ENCODE measurements at places on chromosomes 6 and 20.
A peak's percentile ranks its signal among the peaks of the same experiment; 100 is the strongest.

DNA sequence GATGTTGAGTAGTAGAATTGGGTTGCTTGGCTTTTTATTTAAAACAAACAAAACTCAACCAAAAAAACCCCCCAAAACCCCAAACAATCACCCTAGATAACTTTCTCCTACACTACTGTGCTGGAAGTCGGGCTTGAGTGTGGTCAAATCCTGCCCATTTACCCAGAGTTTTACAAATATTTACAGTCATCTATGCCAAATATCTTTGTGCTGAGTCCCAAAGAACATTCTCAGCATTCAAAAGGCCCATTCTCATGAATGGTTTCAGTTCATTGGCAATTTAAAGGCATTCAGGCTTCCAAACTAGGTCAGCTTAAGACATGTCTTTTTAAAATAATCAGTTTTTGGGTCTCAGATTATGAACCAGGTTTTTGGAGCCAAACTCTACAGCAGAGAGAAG, 1.8 kb downstream of the RNF144B start:
- no peak for DNase-seq

GRCh38 chr20:63578224-63579016, 4.4 kb upstream of the HELZ2 start:
- no peak for DNase-seq

DNA sequence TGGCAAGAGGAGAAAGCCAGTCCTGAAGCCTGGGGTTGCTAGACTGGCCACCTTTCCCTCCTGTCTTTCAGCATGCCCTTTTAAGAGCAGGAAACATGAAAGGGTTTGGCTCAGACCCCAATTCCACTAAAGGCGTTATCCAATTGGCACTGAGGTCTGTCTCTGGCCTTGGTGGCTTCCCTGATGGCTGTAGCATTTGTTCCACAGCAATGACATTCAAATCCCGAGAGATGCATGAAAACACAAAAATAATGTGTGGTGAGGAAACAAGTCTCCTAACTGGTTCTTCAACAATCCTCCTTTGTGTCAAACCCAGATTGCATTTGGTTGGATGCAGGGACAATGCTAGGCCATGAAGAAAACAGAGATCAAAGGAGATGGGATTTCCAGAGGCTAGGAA, 56.5 kb upstream of the ADTRP start:
- no peak for DNase-seq

DNA sequence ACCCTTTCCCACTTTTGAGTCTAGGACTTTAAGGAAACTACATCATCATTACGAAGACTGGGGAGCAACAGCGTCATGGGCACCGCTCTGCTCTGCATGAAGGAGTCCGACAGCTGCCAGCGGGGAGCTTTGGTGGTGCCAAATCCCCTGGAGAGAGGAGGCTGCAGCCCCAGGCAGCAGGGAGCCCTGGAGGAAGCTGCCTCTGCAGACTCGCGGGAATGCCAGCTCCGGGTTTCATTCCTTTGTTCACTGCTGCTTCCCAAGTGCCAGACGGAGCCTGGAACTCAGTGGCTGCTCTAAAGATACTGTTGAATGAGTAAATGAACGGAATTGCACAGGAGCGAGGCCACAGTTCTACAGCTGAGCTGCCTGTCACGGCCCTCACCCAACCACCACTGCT, 196.5 kb upstream of the THBS2 start:
- no peak for DNase-seq

DNA sequence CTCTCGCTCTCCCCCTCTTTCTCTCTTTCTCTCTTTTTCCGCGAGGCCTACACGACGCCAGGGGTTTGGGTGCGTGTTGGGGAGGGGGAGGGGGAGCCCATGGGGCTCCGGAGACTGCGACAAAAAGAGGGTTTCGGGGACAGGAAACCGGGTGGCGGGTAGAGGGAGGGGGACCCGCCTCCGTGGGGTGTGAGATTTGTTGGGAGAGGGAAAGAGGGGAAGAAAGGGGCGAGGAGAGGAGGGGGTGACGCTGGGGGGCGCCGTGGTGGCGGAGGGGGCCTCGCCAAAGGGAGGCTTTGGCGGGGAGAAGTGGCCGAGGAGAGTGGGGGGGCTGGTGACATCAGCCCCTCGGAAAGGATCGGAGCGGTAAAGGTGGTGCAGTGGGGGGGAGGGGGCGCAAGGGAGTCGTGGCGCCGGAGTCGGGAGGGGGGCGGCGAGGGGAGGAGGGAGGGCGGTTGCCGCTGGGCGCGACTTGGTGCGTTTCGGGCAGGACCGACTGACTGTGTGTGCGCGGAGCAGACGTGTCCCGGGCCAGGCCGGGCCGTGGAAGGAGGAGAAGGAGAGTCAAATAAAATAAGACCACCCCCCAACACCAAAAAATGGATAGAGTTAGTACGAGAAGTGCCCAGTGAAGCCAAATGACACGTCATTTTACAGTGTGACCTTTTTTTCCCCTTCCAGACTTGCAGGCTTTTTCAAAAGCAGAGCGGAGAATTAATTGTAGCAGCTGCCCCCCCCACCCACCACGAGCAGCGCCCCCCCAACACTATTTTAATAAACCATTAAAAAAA, 39.8 kb downstream of the GNAS start:
- DNase-seq, result peak; percentile 77

DNA sequence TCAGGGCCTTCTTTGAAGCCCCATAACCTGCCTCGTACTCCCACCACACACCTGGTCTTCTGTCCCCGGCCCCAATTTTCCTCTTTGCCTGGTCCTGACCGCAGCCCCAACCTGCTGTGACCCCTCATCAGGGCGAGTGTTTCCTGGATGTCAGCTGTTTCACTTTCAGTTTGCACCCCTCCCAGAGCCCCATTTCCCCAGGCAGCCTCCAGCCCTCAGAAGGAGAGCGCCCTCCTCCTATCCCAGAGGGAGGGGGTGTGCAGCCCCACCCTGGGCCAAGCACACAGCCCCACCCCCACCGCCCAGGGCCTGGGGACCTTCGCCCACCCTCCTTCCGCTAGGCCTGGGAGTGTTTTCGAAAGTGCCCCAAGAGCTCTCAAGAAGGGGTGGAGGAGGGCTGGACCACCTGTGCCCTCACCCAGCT, 1.5 kb downstream of the BAK1 start:
- DNase-seq, result no peak

DNA sequence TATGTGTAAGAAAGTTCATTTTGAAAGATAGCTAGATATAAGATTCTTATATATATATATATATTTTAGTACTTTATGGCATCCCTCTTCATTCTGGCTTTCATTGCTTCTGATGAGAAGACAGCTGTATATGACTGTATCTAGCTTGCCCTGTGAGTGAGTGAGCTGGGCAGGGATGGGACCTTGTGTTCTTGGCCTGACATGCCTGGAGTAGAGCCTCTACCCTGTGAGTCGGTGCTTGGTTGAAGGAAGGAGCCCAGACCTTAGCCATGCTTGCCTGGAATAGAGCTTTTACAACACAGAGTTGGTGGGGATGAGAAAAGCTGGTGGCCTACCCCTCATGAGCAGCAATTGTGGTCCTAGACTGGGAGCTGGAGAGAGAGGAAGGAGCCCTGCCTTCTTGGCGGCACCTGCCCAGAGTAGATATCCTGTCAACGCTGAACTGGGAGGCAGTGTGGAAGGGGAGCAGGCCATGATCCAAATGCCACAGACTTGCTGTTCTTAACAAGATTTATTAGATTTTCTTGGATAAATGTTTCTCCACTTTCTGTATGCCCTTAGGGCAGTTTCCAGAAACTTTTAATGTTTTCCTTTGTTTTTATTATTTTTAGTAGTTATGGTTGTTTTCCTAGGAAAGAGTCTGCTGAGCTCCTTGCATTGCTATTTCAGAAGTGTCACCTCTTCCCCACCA, 31.6 kb downstream of the FIG4 start:
- no peak for DNase-seq

GRCh38 chr20:33298391-33298790, 15.4 kb downstream of the BPIFB1 start:
- no peak for DNase-seq

GRCh38 chr6:158758941-158759479, 60.2 kb downstream of the EZR start:
- no peak for DNase-seq

- no peak for DNase-seq
Observed at GRCh38 chr20:24395151-24395550, 74.3 kb upstream of the SYNDIG1 start.

GRCh38 chr20:13147971-13148370, 73.1 kb upstream of the ISM1 start:
- DNase-seq, result no peak

DNA sequence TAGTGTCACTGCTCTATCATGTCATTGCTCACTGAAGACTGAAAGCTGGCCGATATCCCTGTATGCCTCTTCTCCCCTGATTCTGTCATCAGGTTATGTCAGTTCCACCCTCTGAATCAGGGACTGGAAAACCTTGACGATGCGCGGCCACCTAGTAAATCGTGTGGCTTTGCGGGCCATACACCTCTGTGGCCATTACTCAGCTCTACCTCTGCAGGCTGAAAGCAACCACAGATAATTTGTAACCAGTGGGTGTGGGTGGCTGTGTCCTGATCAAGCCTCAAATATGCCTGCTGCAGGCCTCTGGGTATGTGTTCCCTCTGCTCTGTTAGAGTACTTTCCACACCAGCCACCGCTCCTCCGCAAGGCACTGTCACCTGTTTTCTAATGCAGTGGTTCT, 105.2 kb downstream of the GMPR start:
- no peak for DNase-seq

- DNase-seq, result peak; percentile 24
Observed at GRCh38 chr6:168865-169455, 123.3 kb upstream of the DUSP22 start.

GRCh38 chr20:43975096-43975768, 60.6 kb downstream of the TOX2 start:
- no peak for DNase-seq

DNA sequence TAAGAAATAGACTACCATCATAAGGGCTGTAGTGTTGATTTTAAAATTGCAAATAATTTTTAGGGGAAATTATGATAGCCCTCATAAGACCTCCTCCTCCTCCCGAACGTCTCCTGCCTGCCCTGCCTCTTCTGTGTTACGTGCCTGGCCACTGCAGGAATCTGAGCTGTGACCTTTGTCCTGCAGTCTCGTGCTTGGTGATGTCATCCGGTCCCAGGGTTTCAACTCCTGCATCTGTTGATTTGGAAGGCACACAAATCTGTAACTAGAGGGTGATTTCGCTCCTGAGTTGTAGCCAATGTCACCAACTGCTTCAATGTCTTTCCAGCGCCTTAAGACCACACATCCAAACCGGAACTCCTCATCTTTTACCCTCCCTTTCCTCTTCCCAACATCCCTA, 163.2 kb downstream of the AIG1 start:
- DNase-seq, result peak; percentile 78
